ENCODE measurements at places on chromosomes 7 and 10.

DNA sequence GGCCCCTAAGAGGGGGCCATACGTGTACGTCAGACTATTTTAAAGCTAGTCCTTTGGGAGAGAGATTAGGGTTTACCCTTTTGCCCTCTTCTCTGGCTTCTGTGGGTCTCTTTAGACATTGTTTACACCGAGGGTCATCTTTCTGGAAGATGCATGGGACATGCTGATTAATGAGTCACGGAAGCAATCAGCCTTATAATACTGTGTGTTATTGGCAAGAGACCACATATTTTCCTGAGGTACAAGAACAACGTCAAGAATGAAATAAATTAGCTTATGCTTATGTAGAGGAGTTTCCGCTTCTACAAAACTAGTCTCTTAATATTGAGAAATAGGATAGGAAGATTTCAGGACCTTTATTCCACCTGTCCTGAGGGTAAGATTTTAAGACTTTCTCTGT, 327.7 kb downstream of the BBS9 start:
- DNase-seq = no peak

DNA sequence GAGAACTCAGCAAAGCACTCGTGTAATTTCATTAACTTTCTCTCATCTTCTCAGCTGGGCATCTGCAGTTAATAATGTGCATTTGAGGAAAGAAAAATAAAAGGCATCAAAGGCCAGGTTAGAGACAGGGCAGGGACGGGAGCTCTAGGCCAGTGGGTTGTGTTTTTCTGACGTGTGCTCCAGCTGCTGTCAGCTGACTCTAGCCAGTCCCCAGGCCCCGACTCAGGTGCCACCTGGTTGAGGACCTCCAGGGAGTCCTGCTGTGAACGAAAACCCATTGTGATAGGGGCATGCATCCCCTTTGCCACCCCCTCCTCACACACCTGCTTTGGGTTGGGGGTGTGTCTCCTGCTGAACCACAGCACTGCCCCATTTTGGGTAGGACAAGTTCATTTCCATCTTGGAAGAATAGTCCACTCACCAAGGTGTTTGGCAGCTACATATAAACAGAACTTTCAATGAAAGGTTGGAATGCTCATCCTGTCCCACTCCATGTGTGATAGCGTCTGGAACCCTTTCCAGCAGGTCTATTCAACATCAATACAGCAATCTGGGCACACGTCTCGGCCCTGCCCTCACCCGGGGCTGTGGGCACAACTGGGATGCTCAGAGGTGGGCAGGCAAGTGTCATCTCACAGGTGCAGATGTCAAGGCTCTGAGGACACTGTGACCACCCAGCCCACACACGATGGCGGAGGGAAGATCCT, 146.1 kb upstream of the FAM20C start:
- no peak for DNase-seq

DNA sequence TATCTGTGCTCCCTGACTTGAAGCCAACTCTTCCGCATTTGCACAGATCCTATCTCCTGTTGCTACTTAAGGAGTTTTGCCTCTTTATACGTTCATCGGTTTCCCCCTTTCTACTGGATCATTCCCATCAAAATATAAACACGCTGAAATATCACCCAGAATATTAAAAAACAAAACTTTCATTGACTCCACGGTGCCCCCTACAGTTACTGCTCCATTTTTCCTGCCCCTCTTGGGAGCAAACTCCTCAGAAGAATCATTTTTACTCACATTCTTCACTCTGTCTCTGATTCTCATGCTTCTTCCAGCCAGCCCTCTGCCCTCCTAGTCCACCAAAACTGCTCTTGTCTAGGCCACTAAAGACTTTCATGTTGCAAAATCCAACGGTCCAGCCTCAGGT, 66.4 kb downstream of the MYOF start:
- DNase-seq = no peak

GRCh38 chr7:131826960-131827359, 270.5 kb upstream of the PODXL start:
- DNase-seq = no peak
